Germinal center (tissue), 1 donor: ENCODE measurements at places on chromosomes 7 and 10.

GRCh38 chr7:29030781-29031275 lies 72.7 kb upstream of the TRIL start:
- DNase-seq = no peak

GRCh38 chr7:82234457-82235049 lies 209.0 kb downstream of the CACNA2D1 start:
- DNase-seq = no peak

GRCh38 chr10:6578251-6578771 lies 1.8 kb downstream of the PRKCQ start:
- DNase-seq = no peak

DNA sequence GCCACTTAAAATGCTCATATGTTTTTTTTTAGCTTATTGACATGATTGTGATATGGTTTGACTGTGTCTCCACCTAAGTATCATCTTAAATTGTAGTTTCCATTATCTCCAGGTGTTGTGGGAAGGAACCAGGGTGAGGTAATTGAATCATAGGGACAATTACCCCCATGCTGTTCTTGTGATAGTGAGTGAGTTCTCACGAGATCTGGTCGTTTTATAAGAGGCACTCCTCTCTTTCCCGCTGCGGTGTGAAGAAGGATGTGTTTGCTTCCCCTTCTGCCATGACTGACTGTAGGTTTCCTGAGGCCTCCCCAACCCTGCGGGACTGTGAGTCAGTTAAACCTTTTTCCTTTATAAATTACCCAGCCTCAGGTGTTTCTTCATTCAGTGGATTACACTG lies 80.5 kb upstream of the ETV1 start:
- no peak for DNase-seq

DNA sequence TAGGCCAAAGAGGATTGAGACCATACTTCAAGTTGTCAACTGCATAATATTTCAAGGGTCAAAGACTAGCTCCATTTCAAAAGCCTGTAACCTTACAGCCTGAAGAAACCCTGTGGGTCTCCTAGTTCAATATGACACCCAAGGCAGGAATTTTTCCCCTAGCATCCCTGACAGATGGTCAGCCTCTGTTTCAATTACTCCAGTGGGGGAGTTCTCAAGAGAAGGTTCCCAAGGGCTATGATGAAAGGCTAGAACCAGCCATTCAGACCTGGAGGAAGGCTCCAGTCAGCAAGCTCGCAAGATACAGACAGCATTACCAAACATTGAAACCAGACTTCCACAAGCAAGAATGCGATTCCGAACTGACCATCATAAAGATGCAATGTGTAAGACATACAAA lies 1.6 kb downstream of the HTR7 start:
- no peak for DNase-seq

DNA sequence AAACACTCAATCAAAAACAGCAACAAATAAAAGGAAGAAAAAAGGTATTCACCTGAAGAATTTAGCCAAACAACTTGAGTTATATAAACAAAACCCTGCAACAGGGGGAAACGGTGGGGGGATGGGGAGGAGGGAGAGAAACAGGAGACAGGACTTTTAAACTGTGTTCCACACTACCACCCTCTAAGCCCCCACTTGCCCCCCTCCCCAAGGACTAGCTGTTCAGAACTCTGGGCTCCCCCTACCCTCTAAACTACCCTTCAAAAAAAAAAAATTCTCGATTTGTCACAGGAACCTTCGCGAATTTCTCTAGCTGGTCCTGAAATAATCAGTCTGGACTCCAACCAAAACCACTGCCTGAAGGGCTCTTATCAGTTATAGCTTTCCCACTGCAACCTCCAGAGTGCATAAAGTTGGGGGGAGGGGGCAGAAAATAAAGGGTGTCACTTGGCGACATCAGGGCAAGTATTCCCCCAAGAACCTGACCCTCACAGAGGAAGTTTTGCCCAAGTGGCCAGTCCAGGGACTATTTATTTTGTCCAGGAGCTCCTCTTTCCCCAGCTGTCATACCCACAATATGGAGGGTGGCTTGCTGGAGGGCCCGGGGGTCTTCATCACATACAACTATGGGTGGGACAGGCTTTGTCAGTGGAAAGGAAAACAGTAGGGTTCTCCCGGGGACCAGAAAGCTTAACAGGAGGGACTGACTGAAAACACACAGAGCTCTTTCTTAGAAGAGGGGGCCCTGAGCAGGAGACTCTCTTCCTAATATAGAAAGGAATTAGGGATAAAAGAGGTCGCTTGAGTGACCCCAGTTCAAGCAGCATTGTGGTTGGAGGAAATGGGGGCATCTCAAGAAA lies 1.3 kb downstream of the UBE2H start:
- peak; percentile 24 for DNase-seq

DNA sequence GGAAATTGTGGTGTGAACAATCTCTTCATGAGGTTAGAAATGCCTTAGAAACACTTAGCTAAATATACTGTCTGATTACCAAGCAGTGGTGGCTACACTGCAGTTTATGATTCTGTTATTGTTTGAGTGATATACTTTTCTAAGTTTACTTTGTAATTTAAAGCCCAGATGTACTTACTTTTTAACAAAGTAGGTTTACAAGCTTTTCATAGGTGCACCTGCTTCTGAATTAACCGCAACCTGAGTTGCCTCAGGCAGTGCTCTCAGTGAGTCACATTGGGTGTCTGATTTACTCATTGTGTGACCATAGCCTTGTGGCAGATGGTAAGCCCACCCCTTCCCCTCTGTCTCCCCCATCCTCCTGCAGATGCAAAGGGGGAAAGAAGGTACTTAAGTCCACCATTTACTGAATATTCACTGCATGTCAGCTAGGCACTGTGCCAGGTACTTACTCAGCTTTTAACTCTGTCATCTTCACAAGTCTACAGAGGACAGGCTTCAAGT lies 9.0 kb downstream of the MTURN start:
- no peak for DNase-seq

- no peak for DNase-seq
Observed at GRCh38 chr7:155789001-155789725, 23.1 kb downstream of the SHH start.
